Smooth muscle cell of the coronary artery (primary cell): ENCODE measurements at places on chromosomes 1 and 21. TPM values are rescaled to one million over a fixed set of nuclear protein-coding genes. Genes with fewer than 3 reads are reported as not detected.

The LIPI gene
- not detected in 2 replicates for total RNA-seq

The LCE3D gene
- total RNA-seq: not detected in 2 replicates

The FMN2 gene
- 10.6 and 29.3 TPM in 2 replicates for total RNA-seq

The AMY1B gene
- total RNA-seq: not detected in 2 replicates

The AKR7A3 gene
- 0.12 and 0.15 TPM in 2 replicates for total RNA-seq

The FCRL4 gene
- total RNA-seq: not detected in 2 replicates

The CELSR2 gene
- 0.59 and 1.1 TPM in 2 replicates for total RNA-seq

The C1orf105 gene
- not detected in 2 replicates for total RNA-seq

The RNU1-1 gene
- total RNA-seq: 2,564 and 3,022 TPM in 2 replicates

The EPHX1 gene
- total RNA-seq: 10.7 and 45.7 TPM in 2 replicates

The AKT3 gene
- total RNA-seq: 25.4 and 45.4 TPM in 2 replicates

The ZNF593OS gene
- not detected in 2 replicates for total RNA-seq

The C1orf226 gene
- total RNA-seq: under 0.01 TPM in 1 of 2 replicates, not detected in the other

The S100A7 gene
- total RNA-seq: not detected in 2 replicates

The ACADM gene
- total RNA-seq: 12.8 and 25.9 TPM in 2 replicates

The XCL1 gene
- not detected in 2 replicates for total RNA-seq

The DCST1 gene
- not detected in 2 replicates for total RNA-seq

The CDC42SE1 gene
- total RNA-seq: 24.2 and 48.7 TPM in 2 replicates

The RIMKLA gene
- total RNA-seq: not detected in 2 replicates

The RPAP2 gene
- 7.3 and 7.4 TPM in 2 replicates for total RNA-seq
